ENCODE measurements at places on chromosomes 4 and X.
A peak's percentile ranks its signal among the peaks of the same experiment; 100 is the strongest.

DNA sequence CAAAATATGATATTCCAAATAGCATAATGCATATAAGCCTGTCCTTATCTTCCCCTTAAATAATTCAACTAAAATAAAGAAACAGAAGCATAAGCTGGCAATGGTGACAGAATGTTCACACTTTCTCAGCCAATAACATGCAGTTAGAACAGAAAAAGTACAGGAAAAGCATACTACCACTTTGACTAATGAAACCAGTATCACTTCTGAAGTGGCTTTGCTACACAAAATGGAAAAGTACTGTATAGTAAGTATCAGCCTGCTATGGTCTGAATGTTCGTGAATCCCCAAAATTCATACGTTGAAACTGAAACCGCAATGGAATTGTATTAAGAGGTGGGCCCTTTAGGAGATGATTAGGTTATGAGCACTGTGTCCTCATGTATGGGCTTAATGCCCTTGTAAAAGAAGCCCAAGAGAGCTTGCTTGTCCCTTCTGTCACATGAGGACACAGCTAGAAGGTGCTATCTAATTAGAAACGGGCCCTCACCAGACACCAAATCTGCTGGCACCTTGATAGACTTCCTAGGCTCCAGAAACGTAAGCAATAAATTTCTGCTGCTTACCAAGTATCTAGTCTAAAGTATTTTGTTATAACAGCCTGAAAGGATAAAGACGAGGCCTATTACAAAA, 102.6 kb downstream of the PRDM5 start:
- no peak for DNase-seq

DNA sequence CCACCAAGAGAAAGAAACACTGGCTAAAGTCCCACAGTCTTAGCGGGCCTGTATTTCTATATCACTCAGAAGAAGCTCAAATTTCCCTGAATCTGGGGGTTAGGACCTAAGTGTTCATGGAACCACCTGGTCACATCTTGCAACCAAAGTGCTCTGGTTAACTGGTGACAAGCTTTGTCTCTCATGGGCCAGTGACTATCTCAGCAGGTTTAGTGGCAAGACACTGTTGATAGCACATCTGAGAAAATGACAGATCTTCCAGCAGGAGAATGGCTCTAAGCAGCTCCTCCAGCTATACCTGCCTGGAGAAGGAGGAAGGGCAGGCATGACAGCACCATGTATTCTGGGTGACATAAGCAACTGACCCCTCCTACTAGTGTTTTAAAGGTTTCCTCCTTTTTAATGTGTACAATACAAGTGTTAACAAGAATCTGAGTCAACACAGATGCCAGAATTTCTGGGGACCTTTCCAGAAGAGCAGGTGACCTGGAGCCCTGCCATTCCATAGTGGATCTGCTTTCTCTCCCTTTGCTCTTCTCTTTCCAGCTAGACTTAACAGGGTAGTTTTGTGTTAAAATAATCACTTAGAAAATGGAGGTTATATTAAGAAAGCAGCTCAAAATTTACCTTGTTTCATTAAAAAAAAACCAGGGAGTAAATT, 17.3 kb upstream of the QRFPR start:
- DNase-seq: no peak

DNA sequence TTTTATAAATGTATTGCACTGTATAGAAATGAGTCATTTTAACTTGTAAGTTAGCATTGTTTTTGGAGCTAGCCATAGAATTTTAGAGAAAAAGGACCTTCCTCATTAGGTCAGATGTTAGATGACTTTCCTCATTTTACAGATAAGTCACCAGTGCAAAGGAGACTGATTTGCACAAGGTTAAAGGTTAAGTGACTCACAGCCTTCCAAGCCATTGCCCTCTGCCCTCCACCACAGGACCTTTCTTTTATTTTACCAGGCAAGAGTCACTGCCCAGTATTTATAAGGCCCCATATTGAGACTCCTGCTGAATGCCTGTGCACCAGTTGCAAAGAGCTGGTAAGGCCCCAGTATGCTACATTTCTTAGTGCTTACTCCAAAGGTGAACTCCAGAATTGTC, 4.2 kb upstream of the ABCG2 start:
- DNase-seq: no peak

- DNase-seq: peak; percentile 91
Measured at GRCh38 chr4:140092094-140092851, 61.7 kb downstream of the MAML3 start.

DNA sequence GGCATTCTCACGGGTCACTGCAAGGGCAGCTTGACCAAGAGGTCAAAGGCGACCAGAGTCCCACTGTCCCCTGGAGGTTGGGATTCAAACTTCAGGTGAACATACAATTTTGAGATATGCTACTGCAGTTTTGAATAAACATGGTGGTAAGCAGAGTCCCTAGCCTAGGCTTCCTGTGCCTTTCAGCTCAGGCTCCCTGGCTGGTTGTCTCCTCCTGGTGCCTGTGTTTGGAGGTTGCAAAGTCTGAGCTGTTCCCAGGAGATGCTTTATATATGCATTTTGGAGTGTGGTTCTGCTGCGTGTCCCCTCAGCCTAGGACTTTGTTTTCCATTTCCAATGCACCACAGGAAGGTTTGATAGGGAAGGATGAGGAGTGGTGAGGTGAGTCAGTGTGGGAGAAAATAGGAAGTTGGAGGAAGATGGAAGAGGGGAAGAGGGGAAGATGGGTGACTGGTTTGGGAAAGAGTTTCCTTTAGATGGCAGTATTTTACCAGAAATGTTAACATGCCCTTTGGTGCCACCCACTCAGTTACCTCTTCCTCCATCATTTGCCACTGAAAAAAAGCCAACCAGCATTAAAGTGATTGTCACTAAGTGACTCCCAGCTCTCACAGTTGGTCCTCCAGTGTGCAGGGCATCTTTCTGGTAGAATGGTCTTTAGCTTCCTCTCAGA, 211.7 kb upstream of the AGTR2 start:
- DNase-seq: peak; percentile 28

GRCh38 chrX:7638078-7638710, 204.8 kb upstream of the VCX start:
- DNase-seq: no peak

- DNase-seq: no peak
Measured at GRCh38 chr4:153252122-153252521, 47.9 kb downstream of the TRIM2 start.

DNA sequence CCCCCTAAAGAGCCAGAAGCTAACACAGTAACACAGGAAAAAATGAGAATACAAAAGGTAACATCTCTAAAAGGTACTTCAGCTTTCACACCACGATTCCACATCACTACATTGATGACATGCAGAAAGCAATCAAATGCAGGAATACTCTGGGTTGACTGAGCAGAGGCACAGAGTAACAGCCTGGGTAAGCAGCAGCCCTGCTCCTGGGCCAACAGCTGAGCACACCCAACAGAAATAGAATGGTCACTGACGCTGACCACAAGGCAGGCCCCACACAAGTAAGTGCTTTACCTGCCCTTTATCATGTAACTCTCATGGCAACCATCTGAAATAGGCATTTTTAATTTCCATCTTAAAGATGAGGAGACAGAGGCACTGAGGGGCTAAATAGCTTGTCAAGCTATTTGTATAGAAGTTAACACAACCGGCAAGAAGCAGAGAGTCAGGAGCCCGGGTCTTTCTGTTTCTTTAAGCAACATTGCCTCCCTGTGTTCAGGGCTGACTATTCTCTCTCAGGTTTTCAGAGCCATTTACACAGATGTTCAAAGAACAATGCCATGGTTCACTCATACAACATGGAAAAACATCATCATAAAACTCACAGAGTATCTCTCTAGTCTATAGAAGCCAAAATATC, 168.9 kb downstream of the ZNF674 start:
- peak; percentile 15 for DNase-seq

DNA sequence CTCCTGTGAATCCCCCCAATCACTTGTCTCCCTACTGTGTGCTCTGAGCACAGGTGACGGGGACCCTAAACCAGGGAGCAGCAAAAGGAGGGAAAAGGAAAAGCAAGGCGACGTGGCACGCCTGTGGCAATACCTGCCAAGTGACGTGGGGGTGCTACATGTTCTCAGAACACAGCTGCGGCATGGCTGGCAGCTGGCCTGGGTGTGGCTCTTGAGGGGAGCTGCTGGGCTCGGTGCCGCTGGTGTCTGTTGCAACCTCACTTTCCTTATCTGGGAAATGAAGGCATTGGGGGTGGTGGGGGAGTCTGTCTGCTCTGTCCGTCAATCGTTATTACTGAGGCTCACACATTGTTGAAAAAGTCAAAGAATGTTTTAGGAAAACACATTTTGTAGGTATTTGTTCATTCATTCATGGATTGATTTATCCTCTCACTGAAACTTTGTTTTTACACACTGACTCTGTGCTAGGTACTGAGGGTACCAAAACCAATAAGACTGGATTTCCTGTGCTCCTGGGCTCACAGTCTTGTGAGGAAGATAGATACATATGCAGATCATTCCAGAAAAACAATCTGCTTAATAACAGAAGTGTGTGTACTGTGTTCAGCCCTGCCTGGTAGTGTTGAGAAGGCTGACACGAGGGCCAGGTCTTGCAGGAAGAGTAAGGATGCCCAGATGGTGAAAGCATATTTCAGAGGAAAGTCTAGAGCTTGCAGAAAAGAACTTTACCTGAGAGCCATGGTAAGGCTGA, 217.6 kb downstream of the PTTG2 start:
- no peak for DNase-seq

DNA sequence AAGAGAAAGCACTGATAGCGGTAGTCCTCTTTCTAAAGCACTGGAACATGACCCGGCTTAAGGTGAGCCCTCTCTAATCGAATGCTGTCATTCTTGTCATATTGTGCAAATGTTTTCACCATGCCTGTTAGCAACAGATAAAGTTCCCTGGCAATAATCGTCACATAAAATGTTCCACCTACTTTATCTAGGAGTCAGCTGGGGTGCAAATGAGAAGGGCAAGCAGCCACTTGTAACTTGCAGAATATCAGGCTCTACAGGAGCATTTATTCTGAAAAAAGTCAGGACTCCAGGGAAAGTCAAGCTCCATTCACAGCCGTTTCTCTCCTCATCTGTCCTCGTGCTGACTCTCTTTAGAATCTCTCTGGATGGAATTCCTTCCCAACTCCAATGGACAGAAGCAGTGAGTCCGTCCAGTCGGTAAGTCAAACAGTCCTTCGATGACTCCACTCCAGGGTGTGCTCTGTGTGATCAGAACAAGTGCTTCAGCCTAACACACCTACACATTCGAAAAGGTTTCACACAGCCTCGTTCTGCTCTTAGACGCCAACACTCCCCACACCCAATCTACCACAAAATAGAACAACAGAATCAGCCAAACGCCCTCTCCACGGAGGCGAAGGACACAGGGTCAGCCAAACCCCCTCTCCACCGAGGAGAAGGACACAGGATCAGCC, 101.7 kb upstream of the FRG1 start:
- DNase-seq: no peak

Data from WERI-Rb-1 (cell line).